ENCODE measurements at places on chromosomes 5 and 9.

DNA sequence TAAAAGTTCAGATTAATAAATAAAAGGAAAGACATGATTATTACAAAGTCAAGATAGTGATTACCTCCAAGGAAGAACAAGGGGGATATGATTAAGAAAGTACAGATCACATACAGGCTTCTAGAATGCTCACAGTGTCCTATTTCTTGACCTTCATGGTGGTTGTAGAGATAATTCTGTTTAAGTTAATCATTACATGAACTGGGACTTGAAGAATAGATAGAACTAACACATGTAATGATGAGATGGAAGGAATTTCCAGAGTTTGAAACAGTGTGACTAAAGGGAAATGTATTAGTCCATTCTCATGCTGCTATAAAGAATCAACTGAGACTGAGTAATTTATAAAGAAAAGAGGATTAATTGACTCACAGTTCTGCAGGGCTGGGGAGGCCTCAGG, 72.7 kb downstream of the LURAP1L start:
- no peak for DNase-seq

DNA sequence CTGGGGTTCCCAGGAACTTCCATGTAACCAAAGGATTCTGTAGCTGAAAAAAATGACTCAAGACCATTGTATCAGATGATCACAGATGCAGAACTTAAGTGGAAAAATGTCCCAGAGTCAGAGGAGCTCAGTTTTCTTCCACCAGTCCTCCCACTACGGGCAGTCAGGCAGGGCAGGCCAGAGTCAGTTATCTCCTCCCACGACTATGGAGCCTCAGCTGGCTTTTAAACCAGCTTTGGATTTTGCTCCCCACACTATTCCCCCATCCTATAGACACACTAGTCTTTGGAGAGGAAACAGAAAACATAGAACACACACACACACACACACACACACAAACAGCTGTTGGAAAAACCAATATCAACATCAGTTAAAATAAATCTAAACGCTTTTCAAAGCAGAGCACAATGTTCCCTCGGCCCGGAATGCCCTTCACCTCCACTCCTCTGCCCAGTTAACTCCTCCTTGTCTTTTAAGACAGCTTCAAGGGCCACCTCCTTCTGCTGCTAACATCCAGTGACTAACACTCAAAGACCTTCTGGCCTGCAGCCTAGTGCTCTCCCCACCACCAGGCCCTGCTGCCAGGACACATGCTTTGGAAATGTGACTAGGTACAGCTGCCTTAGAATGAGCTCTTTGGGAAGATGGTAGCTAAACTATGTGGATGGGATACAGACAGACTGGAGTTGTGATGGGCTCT, 56.8 kb downstream of the NIPAL4 start:
- no peak for DNase-seq

DNA sequence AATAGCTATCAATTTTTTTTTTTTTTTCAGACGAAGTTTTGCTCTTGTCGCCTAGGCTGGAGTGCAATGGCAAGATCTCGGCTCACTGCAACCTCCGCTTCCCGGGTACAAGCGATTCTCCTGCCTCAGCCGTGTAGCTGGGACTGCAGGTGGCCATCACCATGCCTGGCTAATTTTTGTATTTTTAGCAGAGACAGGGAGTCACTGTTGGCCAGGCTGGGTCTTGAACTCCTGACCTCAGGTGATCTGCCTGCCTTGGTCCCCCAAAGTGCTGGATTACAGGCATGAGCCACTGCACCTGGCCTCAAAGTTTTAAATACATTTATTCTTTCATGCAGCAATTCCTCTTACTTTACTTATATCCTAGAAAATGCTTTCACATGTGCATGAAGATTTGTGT, 17.6 kb downstream of the TRIM14 start:
- no peak for DNase-seq

GRCh38 chr9:122562134-122562760, 9.3 kb downstream of the OR1N2 start:
- no peak for DNase-seq

GRCh38 chr5:144598451-144599068, 427.9 kb downstream of the KCTD16 start:
- no peak for DNase-seq

GRCh38 chr5:126561908-126562307, 33.1 kb downstream of the ALDH7A1 start:
- no peak for DNase-seq

- no peak for DNase-seq
Measured at GRCh38 chr5:1359713-1360112, 14.8 kb upstream of the CLPTM1L start.

DNA sequence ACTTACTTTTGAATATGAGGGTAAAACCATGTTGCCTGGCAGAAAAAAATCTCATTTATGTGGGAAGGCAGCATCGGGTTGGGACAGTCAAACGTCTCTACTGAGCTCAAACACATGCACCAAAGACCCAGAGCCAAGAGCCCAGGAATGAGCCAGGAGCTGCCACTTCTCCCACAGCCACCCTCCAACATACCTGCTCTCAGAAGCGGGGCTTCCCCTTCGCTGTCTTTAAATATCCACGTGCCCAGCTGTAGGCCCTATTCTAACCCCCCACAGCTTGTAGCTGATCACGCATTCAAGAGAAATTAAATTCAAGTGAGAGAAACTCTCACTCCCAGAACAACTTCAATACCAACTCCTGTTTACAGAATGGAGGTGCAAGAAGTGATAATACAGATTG, 42.6 kb upstream of the MAP3K1 start:
- no peak for DNase-seq

DNA sequence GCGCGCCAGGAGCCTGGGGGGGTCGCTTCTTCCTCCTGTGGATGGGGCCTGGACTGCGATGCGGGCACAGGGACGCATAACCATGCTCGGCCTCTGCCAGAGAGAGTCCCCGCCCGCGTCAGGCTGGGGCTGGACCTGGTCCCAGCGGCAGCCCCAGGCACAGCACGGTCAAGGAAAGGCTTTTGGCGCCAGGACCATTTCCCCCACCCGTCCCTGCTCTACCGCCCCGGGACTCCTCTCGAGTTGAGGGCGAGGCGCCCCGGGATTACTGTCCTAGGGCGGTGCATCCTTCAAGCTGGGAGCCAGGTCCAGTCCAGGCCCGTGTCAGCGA, 341 bp downstream of the MXD3 start:
- DNase-seq, result no peak

GRCh38 chr9:20397348-20397747, 225.0 kb downstream of the MLLT3 start:
- DNase-seq, result no peak

DNA sequence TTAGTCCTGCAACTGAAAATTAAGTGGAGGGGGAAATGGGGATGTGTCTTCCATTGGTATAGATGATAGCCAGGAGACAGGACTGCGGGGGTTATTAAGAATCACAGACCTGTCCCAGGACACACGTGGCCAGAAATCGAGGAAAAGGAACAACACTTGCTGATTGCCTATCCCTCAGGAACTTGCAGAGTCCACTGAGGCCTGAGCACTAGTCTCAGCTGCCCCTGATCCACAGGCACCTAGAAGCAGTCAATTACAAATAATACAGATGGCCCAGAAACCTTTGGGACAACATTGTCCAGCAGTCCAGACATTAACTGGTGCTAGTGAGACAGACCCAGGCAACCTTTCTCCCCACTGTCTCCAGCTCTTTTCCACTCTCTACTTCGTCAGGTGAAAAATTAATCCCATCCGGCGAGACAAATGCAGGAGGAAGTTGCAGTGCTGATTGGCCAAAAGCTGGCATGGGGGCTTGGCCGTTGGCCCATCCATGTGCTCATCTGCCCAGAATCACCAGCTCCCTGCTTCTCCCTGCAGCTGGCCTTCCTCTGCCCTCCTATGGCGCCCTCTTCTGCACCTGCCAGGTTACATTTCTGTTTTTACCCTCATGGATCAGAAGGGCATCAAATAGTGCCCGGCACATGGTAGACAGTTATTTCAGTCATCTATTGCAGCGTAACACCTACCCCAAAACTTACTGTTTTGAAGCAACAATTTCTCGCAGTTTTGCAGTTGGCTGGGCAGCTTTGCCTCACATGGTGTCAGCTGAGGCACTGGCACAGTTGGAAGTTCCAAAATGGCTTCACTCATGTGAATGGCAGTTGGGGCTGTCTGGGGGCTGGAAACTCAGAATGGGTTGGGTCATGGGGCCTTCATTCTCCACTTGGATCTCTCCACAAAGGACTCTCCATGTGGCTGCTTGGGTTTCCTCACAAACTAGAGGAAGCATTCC, 3.6 kb upstream of the B4GALT1 start:
- no peak for DNase-seq

GRCh38 chr9:33480976-33481375, 7.3 kb upstream of the NOL6 start:
- DNase-seq, result no peak

DNA sequence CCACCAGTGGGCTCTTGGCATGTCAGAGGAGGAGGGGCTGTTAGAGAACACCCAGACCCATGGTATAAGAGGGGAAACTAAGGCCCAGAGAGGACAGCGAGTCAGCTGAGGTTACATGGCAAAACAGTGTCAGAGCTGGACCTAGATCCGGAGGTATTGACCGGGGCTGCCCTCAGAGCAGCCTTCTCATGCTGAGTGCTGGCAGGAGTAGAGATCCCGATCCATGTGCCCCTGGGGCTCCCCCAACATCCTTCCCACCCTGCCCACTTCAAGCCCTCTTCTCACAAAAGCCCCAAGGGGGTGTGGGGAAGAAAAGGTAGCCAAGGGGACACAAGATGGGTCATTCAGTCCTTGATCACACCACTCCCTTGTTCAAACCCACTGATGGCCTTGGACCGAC, 19.9 kb downstream of the CSF1R start:
- no peak for DNase-seq

DNA sequence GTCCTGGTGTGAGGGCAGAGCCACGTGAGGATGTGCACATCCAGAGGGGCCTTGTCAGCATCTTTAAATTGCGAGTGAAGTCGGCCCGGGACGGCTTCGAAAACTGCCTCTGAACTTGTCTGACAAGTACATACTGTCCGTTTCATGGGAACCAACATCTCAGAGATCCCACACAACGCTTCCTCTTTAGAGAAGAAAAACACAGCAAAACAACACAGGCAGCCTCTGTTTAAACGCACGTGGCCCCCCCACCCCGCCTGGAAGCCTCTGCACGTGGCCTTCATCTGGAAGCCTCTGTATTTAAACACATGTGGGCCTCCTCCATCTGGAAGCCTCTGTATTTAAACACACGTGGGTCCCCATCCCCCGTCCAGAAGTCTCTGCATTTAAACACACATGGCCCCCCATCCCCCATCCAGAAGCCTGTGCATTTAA, 29.2 kb downstream of the CEP72 start:
- DNase-seq, result no peak

GRCh38 chr9:13804532-13804931, 509.4 kb downstream of the NFIB start:
- no peak for DNase-seq

DNA sequence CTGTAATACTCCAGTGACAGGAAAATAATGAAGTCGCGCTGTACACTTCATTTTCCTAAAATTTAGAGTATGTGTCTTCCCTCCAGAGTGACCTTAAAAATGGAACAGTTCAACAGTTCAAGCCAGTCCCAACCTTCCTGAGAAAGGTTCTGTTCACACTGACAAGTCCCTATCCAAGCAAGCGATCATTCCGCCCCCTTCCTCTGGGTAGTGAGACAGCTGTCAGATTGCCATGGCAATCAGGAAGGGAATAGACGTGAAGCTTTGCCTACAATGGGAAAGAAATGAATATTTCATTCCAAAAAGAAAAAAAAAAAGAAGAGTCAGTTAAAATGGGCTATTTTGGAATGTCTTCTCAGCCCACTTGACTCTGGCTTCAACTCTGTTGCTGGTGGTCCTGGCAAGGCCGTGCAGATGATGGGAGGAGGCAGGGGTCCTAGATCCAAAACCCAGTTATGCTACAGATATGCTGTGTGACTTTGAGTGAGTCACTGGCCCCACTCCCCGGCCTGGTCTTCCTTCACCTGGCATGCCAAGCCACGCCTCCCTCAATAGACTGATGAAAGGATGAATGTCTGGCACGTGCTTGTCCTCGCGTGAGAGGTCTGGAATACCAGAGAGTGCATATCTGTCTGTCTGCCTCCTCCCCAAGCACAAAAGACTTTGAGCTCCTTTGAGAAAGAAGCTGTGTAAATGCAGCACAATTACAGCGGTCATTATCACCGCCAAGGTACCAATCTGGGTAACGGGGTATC, 165.8 kb upstream of the WWC1 start:
- DNase-seq, result no peak

DNA sequence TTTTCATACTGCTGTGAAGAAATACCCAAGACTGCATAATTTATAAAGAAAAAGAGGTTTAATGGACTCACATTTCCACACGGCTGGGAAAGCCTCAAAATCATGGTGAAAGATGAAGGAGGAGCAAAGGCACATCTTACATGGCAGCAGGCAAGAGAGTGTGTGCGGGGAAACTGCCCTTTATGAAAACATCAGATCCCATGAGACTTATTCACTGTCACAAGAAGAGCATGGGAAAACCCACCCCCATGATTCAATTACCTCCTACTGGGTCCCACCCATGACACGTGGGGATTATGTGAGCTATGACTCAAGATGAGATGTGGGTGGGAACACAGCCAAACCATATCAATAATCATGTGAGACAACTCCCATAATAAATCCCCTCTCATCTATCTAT, 8.7 kb downstream of the TTC39B start:
- DNase-seq, result no peak

DNA sequence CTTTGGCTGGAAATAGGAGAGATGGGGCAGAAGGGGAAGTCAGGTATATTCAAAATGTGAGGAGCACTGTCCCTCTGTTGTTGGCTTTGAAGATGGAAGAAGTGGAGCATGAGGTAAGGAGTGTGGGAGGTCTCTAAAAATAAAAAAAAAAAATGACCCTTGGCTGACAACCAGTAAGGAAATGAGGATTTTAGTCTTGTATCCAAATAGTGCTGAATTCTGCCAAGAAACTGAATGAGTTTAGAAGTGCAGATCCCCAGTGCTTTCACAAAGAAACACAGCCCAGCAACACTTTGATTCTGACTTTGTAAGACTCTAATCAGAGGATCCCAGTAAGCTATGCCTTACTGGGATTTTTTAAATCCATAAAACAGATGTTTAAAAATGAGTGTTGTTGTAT, 367.9 kb downstream of the CYLC2 start:
- no peak for DNase-seq

DNA sequence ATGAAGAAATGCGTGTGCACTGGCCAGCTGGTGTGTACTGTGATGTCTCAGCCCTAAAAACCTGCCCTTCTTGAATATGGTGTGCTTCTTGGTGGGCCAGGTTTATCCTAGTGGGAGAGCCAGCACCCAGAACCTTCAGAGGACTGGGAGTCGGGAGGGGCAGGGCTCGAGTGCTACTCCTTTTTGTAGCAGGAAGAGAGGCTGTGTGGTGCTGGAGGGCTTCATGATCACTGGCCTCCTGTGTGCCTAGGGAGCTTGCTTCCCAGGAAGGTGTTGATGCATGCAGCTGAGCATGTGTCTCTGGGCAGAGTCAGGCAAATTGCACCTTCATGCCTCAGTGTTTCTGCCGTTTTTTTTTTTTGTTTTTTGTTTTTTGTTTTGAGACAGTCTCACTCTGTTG, 20.0 kb downstream of the PHF2 start:
- no peak for DNase-seq

- DNase-seq, result no peak
Measured at GRCh38 chr9:2085716-2086115, 70.6 kb downstream of the SMARCA2 start.

GRCh38 chr5:2113348-2114131, 230.8 kb upstream of the IRX4 start:
- DNase-seq, result no peak

- DNase-seq, result no peak
Measured at GRCh38 chr9:107636571-107637381, 147.2 kb upstream of the KLF4 start.
